ENCODE measurements at places on chromosomes 7 and 10.

- DNase-seq, result no peak
Observed at GRCh38 chr7:137626469-137627067, 220.2 kb downstream of the DGKI start.

DNA sequence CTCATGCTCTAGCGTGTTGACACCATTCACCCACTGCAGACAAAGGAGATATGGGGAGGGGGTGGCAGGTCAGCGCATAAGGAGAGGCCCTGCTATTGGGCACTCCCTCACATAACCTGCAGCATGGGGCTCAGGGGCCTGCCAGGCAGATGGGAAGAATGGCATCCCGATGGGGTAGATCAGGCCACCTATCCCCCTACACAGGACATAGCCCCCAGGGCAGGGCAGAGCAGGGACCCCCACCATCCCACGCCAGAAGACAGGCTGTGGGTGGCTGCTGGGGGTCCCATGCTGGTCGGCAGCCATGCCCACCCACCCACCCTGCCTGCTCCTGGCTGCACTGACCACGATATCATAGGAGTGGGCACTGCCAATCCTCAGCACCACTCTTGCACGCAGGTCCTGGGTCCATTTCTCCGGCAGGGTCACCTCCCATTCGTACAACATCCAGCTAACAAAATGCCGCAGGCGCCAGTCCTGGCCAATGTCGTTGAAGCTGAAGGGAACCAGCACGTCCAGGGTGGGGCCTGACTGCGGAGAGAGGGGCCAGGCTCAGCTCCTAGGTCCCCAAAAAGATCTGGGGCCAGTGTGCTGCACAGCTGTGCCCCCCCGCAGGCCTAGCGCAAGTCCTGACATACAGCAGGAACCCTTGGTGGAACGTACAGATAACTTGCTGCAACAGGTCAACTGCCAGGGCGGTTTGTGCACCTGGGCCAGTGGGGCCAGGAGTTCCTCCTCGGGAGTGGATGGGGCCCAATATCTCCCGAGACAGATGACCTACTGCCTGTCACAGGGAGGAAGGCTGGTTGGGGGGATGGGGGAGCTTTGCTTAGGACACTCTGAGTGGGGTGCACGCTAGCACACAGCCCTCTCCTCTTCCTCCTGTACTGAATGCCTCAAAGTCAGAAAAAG, 45.9 kb upstream of the ZNF479 start:
- no peak for DNase-seq

DNA sequence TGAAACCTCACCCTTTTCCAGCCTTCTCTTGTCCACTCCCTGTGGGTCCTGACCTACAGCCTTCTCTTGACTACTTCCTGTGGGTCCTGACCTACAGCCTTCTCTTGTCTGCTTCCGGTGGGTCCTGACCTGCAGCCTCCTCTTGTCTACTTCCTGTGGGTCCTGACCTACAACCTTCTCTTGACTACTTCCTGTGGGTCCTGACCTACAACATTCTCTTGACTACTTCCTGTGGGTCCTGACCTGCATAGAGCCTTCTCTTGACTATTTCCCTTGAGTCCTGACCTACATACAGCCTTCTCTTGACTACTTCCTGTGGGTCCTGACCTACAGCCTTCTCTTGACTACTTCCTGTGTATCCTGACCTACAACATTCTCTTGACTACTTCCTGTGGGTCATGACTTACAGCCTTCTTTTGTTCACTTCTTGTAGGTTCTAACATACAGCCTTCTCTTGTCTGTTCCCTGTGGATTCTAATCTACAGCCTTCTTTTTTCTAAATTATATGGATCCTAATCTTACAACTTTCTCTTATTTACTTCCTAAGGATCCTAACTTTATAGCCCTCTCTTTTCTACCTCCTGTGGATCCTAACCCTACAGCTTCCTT, 36.5 kb downstream of the C10orf71 start:
- DNase-seq, result no peak

- no peak for DNase-seq
Observed at GRCh38 chr10:90227217-90227656, 525.8 kb downstream of the KIF20B start.

- DNase-seq, result peak; percentile 17
Observed at GRCh38 chr10:98374217-98374985, 40.6 kb downstream of the PYROXD2 start.

- DNase-seq, result no peak
Observed at GRCh38 chr7:54292171-54292925, 249.8 kb upstream of the VSTM2A start.

DNA sequence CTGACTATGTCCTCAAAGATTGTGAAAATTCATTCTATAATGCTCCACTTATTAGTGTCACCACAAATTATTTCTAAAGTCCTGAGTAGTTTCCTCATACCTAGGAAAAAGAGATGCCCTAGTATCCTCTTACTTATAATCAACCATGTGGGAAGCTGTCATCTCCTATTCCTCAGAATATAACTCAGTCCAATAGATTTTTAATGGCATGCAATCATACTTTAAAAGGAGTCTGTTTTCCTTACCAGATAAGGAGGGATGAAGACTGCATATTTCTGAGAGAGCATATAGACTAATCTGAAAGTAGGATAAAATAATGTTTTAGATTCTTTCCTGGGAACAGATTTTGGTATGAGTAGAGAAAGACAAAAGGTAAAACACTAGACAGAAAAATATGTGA, 727.7 kb upstream of the GRM3 start:
- no peak for DNase-seq

- DNase-seq, result no peak
Observed at GRCh38 chr7:84304407-84304806, 109.8 kb upstream of the SEMA3A start.

GRCh38 chr10:20089879-20090278, 273.6 kb downstream of the PLXDC2 start:
- no peak for DNase-seq

GRCh38 chr10:60823324-60823723, 45.0 kb downstream of the CDK1 start:
- no peak for DNase-seq

GRCh38 chr7:44064791-44065430, 456 bp downstream of the PGAM2 start:
- no peak for DNase-seq

DNA sequence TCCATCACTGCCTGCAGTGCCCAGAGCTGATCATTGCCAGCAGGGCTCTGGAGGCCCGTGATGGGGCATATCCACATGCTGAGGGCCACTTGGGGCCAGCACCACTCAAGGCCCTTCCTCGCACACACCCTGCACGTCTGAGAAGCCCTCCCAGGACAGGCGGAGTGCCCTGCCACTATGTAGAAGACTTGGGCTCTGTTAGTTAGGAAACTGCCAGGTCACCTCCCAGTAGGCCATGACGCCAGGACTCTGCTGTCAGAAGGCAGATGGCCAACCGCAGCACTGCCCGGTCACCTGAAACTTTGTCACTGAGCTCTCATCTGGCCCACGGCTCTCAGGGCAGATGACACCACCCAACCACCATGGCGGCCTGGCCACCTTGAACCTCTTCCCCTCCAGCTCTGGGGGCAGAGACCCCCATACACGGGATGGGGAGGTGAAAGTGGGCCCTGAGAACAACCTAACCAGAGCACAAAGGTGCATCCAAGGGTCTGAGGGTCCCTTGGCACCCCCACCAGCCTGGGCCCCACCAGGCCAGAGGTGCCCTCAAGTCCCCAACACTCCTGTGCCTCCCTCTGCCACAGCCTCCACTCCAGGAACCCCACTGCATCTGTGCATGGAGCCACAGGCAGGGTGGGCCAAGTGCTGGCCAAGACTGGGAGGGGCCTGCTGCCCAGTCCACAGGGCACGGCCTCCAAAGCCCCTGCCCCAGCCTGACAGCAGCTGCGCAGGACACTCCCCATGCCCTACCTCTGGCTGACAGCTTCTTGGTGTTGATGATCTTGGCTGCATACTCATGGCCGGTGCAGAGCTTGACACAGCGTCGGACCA, 41.8 kb downstream of the CAMK2B start:
- DNase-seq, result no peak

- no peak for DNase-seq
Observed at GRCh38 chr10:69948261-69948660, 104.4 kb upstream of the MACROH2A2 start.

GRCh38 chr7:8325067-8325466, 63.1 kb upstream of the ICA1 start:
- DNase-seq, result no peak

- DNase-seq, result no peak
Observed at GRCh38 chr7:37212051-37212450, 236.6 kb downstream of the ELMO1 start.

GRCh38 chr10:103168438-103168837, 24.6 kb downstream of the NT5C2 start:
- DNase-seq, result peak; percentile 51

DNA sequence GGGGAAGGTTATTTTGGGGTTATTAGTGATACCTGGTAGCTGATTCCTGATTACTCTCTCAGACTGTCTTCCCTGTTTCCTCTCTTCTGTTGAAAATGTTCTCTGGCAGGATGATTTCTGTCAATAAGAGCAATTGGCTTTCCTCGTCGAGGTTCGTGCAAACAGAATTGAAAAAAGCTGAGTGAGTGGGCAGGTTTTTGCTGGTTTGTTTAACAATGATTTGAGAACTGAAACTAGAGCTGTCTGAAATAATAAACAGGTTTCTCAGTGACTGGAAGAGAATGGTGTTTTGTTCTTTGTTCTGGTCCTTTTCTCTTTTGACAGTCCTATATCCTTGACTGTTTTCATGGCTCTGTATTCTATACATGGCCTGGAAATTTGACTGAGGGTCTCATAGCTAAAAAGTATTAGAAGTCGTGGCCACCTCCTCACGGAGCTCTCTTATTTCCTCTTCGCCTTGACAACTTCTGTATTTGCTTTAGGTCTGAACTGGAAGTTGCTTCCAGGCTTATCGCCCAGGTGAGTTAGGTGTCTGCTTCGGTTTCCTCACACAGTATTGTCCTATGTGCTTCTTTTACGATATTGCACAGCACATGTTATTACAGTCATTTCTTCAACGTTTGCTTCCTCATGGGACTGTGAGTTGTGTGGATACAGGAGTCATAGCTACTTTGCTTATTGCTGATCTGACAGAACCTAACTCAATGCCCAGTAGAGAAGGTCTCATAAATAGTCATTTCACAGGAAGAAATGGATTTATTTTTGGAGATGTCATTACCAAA, 403.6 kb downstream of the NRG3 start:
- DNase-seq, result no peak

- no peak for DNase-seq
Observed at GRCh38 chr7:142942746-142943145, 3.5 kb downstream of the LLCFC1 start.

DNA sequence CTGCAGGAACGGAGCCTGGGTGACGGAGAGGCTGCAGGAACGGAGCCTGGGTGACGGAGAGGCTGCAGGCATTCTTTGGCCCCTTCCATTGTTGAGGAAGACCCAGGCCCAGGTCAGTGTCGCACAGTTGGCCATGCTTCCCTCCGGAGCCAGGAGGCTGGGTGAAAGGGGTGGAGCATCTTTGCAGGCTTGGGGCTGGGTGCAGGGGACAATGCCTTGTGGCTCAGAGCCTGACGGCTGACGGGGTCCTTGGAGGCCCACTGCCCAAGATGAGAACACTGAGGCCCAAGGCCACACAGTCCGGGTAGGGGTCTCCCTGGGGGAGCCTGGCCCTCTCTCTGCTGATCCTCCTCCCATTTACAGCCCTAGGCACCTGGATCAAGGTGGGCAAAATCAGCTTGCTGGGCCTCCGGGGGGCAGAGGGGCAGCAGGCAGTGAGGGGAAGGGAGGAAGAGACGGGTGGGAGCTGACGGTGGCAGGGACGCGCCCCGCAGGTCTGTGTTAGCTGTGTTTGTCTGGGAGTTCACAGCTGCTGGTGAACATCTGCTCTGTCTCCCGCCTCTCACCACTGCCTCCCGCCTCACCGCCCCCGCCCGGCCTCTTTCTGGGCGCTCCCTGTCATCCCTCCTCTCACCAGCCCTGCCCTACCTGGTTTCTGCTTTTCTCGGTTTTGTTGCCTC, 30.6 kb upstream of the PCBD1 start:
- DNase-seq, result no peak

DNA sequence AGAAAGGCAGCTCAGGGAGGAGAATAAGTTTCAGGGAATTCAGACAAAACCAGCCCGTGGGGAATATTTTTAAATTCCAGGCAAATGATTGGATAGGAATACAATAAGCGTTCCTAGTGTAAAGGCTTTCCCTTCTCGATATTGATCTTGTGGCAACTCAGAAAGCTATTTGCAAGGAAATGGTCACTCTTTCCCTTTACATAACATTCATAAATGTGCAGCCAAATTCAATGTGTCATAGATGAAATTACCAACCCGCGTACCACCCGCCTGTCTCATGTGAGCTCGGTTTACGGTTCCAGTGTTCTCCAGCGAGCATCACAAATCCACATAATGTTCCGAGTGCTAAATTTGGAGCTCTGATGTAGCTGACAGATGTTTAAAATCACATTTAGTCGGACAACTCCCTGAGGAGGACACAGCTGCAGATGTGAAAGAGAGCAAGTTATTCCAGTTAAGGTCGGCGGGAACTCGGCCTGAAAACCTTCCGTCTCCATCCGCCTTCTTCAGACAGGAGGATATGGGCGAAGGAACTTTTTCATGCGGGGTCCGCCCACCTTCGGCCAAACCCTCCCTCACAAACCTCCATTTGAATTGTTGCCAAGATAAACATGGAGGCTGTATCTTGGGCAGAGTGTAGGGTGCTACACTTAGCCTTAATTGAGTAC, 327.0 kb downstream of the RNLS start:
- DNase-seq, result no peak

DNA sequence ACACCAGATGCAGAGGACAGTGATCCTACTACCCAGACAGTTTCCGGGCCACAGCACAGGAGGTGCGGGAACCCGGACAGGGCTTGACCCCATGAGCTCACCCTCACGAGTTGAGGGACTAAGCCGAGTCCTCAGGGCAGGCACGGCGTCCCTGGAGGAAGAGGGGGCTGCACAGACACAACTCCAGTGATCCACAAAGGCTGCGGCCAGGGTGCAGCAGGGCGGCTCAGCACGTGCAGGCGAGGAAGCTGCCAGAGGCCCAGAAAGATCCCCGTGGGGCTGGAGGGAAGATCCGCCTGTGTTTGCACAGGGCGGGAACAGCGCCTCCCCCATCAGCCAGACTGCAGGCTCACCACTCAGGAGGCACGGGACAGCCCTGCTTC, 45.9 kb upstream of the TMEM72 start:
- DNase-seq, result no peak

DNA sequence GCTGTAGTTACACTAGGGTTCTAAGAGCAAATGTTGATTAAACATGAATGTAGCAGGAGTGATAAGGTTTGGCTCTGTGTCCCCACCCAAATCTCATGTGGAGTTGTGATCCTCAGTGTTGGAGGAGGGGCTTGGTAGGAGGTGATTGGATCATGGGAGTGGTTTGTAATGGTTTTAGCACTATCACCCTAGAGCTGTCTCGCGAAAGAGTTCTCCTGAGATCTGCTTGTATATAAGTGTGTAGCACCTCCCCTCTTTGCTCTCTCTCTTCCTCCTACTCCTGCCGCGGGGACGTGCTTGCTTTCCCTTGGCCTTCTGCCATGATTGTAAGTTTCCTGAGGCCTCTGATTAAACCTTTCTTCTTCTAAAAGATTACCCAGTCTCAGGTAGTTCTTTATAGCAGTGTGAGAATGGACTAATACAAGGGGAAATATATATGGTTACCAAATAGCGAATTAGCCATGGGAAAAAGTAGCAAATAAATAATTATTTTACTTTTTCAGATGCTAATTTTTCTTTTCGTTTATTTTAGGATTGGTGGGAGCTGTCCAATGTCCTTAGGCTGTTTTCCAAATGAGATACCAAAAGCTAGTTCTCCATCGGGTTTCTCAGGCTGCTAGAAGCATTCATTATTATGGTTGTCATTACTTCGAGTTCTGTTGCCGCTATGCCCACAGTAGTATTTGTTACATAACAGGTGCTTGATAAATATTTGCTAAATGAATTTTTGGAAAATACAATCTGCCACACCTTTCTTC, 58.7 kb downstream of the PTEN start:
- no peak for DNase-seq
